ENCODE measurements at places on chromosomes 7 and 10.

DNA sequence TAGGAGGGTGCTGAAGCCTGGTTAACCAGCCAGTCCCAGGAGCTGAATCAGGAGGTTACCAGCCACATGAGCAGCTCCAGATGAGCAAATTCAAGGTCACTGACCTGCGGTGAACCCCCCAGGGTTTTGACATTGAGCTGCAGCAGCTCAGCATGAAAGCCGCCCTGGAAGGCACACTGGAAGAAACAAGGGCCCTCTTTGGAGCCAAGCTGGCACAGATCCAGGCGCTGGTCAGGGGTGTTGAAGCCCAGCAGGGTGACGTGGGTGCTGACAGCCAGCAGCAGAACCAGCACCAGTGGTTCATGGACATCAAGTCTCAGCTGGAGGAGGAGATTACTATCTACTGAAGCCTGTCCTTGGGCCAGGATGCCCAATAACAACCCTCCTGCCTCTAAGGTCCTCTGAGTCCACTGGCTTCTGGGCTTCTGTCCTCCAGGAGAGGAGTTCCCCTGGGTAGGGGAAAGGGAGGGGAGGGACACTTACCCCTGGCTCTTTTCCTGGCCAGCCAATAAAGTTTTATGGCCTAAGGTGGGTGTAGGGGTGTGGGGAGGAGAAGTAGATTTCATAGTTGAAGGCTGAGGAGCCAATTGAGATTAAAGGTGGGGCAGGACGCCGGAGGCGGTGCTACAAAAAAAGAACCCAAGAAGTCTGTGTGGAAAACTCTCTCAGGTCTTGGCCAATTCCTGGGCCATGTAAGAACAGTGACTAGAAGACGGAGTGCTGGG lies 29.4 kb upstream of the ATOH7 start:
- DNase-seq = no peak

DNA sequence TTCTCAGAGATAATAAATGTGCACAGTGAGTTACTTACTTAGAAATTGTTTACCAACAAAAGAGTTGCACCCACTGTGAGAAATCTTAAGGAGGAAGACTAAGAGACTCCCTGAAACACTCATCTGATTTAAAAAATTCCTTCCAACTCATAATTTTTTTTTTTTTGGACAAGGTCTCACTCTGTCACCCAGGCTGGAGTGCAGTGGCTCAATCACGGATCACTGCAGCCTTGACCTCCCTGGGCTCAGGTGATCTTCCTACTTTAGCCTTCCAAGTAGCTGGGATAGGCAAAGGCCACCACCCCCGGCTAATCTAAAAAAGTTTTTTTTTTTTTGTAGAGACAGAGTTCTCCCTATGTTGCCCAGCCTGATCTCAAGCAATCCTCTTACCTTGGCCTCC lies 36.0 kb downstream of the MALSU1 start:
- no peak for DNase-seq

- peak; percentile 3 for DNase-seq
Measured at GRCh38 chr10:22684699-22685098, 29.7 kb downstream of the PIP4K2A start.

DNA sequence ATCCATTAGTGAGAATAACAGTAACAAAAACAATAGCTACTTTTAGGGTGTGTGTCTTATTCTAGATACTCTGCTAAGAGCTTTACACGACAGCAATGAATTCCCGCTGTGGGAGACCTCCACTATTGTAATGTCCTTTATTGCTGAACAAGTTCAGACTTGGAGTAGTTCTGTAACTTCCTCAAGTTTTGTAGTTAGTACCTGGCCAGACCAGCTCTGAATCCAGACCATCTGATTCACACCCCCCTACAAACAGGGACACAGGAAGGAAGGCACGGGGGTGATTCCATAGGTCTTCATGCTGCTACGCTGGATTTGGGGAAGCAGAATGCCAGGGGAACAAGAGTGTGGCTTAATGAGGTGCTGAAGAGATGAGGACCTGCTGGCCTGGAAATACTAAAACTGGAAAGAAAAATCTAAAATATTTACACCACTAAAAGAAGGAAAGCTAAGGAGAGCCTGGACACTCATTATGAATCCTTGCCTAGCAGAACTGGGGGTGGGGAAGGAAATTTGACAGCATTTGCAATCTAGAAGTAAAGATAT lies 194.6 kb upstream of the TMEM72 start:
- DNase-seq = no peak

DNA sequence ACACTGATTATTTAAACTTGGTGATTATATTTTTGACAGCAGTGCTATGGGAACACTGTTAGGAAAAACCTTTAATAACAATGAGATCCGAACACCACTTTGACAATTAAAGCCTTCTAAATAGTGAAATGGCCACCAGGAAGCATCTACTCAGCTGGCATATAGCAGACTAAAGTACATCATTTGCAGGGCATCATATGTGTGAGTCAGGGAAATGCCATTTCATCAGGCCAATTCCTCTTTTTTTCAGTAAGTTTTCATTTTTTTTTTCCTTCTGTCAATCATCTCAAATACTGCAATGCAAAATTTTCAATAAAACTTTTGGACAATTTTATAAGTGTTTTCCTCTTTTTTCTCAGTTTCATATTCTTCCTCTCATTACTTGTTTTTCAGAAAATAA lies 521.4 kb upstream of the SEMA3D start:
- no peak for DNase-seq

- no peak for DNase-seq
Measured at GRCh38 chr10:121248266-121248665, 350.0 kb downstream of the FGFR2 start.
